ENCODE measurements at places on chromosomes 6 and 20.

GRCh38 chr6:455835-456234, 64.3 kb downstream of the IRF4 start:
- DNase-seq, result no peak

GRCh38 chr20:38120625-38120988, 44.5 kb downstream of the TGM2 start:
- DNase-seq, result no peak

DNA sequence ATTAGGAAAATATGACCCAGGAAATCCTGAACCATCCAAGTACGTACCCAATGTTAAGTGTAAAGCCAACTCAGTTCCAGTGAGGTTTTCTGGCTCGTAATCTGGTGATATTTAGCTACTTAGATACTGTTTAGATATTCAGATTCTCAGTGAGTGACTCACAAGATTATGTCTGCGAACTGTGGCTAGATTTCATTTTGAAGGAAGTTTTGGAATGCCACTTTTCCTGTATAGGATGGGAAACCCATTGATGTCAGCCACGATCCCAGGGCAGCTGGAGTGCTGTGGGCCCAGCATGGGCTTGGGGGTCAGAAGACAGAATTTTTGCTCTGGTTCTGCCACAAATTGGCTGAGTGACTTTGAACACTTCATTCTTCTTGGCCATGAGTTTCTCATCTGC, 76.3 kb downstream of the TMEM170B start:
- DNase-seq, result no peak

- DNase-seq, result no peak
Measured at GRCh38 chr6:46015119-46015968, at the start of gene CLIC5. CLIC5 (minus strand) TSS chr6:46015860; CDS start chr6:46015542, 318 bp downstream.
